ENCODE measurements at places on chromosomes 13 and 19.

DNA sequence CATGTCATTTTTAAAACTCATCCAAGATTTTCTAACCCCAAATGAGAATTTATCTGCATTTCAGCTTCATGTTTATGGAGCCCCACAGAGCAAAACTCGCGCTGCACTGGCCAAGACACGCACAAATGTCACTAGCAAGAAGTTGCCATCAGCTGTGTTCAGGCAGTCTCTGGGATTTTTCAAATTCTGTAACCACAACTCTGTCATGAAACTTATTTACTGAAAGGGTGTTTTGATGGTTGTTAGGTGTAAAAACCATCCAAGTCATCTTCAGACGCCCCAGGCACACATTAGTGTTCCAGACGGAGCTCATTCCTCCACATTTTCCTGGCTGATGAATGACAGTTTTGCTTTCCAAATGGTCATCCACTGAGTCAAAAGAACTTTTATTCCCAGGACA is 63.4 kb downstream of the SLC7A1 start:
- no peak for DNase-seq

GRCh38 chr19:42003506-42004294 is 9.7 kb upstream of the ATP1A3 start:
- no peak for DNase-seq

GRCh38 chr13:74871369-74872070 is 610.4 kb downstream of the TBC1D4 start:
- DNase-seq = no peak

DNA sequence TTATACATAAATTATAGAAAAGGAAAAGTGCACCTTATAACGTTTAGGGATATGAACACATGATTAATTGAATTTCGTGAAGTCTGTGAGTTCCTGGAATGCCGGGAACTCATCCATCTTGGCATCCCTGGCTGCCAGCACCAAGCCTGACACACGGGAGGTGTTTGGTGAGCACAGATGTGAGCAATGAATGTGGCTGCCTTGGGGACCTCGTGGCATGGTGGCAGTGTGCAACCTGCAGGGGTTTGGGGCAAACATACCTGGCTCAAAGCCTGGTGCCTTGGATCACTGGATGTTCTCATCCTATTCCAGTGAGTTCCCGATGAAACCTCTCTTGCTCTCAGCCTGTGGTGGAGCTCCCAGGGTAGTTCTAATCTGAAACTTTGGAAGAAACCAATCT is 10.4 kb upstream of the MAP2K2 start:
- DNase-seq = no peak

- DNase-seq = no peak
Measured at GRCh38 chr13:66001140-66001539, 1229.0 kb downstream of the PCDH9 start.

GRCh38 chr13:59024434-59024833 is 1139.3 kb downstream of the DIAPH3 start:
- no peak for DNase-seq

- DNase-seq = no peak
Measured at GRCh38 chr13:46649816-46650215, 96.8 kb downstream of the LRCH1 start.

DNA sequence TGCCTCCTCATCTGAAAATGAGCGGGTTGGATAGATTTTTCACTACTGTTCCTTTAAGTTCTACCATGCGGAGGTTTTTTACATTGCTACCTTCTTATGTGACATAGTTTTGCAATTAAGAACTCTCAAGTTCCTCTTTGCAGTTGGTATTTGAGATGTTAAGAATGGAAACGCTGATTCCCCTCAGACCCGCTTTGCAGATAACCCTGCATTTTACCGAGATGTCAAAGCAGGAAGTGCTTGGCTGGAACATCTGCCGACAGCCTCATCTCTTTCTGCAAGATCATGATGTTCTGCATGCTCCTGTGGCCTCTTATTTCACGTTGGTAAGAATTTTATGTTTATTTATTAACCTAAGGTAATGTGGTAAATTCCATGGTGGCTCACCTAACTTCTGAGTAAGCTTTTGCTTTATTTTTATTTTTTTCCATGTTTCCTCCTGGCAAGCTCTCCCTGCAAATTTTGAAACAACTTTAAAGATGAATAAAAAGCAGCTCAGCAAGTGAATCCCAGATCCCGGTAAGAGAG is 22.5 kb downstream of the PABPC3 start:
- DNase-seq = no peak

DNA sequence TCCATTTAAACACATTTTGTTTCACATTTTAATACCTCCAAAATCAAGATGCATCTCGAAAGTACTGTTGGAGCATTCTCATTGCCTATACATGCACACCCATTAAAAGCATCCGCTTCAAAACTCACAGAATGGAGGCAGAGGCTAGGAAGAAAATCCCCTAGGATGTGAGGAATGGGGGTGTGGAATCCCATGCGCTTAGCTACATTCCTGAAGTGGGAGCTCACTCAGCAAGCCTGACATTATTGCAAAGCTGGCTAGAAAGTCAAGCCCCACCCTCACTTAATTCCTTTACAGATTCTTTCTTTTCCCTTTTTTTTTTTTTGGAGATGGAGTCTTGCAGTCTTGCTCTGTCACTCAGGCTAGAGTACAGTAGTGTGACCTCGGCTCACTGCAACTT is 4.6 kb upstream of the FAM32A start:
- no peak for DNase-seq

DNA sequence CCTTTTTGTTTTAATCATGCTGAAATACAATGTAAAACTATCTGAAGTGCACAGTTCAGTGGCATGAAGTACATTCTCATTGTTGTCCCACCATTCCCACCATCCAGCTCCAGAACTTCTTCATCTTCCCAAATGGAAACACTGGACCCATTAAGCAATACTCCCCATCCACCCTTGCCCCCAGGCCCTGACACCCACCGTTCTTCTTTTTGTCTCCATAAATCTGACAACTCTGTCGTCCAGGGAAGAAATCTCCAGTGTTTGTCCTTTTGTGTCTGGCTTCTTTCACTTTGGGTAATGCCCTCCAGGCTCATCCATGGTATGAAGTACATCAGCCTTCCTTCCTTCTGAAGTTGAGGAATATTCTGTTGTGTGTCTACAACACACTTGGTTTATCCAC is 2.6 kb upstream of the SLC15A1 start:
- no peak for DNase-seq

DNA sequence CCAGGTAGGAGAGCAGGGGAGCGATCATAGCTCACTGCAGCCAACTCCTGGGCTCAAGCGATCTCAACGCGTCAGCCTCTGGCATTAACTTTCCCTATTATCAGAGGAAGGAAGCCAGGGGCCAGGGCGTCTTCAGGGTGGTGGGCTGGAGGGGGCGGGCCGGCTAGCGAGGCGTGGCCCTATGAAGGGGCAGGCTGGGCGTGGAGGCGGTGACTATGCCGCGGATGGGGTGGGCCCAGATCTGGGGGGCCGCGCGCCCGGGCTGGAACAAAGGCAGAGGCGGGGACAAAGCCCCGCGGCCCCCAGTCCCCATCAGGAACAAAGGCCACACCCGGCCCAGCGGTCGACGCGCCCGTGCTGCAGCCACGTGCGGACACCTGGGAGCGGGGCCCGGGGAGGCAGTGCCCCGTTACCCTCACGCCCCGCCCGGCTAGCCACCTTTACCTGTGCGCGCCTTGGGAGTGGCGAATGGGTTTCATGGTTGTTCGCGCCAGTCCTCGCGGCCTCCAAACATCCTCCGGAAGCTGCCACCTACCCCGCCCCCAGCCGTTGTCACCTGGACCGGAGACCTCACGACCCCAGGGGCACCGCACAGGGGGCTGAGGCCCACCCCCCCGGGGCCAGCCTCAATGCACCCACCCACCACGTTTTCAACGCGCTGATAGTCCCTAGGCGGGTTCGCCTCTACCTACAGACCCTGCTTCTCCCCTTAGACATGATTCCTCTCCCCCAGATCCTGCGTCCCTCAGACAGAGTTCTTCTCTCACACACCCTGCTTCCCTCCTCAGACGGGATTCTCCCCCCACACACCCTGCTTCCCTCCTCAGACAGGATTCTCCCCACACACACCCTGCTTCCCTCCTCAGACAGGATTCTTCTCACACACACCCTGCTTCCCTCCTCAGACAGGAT is 5.4 kb upstream of the TRIM28 start:
- no peak for DNase-seq

GRCh38 chr19:55390461-55390880 is 4.7 kb downstream of the RPL28 start:
- no peak for DNase-seq

- DNase-seq = no peak
Measured at GRCh38 chr19:39676004-39676403, 20.3 kb downstream of the LGALS16 start.

GRCh38 chr13:79874396-79875360 is 393.7 kb downstream of the NDFIP2 start:
- no peak for DNase-seq

GRCh38 chr13:42891591-42891990 is 100.5 kb downstream of the EPSTI1 start:
- DNase-seq = no peak

DNA sequence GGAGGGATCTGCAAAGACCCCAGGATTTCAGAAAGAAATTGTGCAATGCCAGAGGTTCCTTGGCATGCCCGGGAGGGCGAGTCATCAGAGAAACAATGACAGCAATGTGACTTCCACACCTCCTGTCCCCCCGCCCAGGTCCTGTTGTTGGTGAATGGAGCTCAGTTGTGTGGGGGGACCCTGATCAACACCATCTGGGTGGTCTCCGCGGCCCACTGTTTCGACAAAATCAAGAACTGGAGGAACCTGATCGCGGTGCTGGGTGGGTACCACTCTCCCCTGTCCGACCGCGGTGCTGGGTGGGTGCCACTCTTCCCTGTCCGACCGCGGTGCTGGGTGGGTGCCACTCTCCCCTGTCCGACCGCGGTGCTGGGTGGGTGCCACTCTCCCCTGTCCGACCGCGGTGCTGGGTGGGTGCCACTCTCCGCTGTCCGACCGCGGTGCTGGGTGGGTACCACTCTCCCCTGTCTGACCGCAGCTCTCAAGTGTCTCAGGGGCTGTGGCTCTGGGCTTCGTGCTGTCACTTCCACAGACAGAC is 5.2 kb upstream of the F10 start:
- no peak for DNase-seq

DNA sequence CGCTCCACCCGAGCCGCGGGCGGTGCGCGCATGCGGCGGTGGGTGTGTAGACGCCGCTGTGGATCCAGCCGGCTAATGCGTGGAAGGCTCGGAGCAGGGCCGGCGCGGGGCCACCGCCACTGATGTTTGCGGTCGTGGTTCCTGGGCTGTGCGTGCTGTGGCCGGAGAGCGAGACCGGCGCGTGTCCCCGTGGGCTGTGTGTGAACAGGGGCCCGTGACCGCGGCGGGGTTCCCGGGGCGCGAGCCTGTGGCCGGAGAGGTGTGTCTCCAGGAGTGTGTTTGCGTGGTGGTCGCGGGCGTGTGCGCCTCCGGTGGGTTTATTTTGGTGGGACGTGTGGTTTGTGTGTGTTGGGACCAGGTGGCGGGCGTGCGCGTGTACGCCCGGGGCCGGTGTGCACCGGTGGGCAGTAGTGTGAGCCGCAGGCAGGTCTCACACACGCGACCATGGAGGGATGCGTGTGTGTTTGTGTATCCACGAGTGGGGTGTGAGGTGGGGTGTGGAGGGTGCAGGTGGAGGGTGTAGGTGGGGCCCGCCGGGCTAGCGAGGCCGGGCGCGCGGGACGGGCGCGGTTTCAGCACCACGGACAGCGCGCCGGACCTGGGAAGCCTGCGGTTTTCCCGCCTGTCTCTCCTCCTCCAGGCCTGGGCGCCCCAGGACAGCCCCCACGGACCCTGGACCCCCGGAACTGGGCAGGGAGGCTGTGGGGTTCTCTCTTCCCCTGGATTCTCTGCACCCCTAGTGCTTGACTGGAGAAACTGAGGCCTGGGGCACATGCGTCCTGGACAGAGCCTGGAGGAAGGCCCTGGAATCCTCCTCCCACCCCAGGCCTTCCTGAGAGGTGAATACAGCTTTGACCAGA is 1.6 kb downstream of the HCN2 start:
- no peak for DNase-seq

- no peak for DNase-seq
Measured at GRCh38 chr13:25753976-25754375, 297.8 kb downstream of the SHISA2 start.

- DNase-seq = no peak
Measured at GRCh38 chr19:6161271-6161850, 25.9 kb downstream of the ACSBG2 start.

DNA sequence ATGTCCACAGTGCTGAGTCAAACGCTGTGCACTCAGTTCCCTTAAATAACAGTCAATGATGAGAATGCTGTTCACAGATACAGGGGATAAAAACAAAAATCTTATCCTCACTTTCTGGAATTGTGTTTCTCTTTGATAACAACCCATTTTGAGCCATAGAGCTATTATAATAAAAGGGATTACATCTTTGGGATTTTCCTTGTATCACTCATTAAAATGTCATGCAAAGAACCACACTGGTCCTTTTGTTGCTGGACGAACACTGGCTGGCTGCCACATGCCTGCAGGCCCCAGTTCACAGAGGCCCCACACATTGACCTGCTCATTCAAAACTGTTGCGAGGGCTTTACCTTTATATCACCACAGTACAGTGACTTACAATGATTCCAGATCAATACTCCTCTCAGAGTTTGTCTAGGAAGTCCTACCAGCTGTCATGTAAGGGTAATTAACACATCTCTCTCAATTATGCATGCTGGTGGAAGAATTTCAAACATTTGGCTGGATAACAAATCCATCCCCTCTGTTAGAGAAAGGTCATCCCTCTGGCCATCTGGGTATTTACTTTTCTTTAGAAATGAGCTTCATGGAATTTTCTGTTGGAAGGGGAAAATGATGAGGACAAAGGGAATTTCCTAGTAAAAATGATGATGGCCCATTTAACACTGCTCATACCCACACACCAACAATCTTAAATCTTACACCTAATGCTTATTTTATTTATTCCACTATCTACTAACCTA is 85.9 kb downstream of the MBNL2 start:
- peak; percentile 37 for DNase-seq

- DNase-seq = no peak
Measured at GRCh38 chr13:36736119-36736726, 62.4 kb downstream of the SERTM1 start.

DNA sequence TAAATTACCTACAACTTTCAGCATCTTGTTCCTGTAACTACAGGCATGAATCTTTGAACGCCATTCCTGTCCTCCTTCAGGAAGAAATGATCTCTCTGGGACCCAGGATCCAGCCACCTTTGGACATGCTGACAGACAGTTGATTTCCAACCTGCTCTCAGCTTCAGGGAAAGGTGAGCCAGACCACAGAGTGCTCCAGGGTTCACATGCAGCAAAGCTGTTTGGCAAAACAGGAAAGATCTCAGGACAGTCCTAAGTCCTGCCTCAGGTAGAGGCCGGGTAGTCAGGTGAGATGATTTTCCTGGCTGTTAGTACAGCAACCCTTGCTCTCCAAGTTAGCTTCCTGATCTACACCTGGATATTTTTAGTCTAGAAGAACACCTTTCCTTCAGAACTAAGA is 9.1 kb downstream of the SLC15A1 start:
- no peak for DNase-seq

DNA sequence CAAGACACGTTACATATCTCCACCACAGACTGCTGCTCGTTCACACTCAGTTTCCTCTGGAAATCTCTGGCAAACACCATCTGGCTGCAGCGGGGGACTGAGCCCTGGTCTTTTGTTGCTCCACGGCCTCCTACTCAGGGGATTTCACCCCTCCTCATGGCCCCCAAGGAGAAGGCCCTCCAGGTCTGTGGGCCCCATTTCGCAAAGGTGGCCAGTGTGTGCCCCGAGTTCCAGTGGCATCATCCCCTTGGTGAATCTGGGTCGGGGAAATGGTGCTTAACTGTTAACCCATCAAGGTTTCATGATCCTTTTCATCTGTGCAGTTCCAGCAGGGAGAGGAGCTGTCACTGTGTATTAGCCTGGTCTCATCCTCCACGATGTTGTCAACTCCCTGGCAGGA is 235.4 kb upstream of the MAB21L1 start:
- DNase-seq = no peak
